ENCODE measurements at places on chromosomes 12 and 14.

GRCh38 chr12:106446419-106447092, 89.0 kb downstream of the POLR3B start:
- DNase-seq, result no peak

DNA sequence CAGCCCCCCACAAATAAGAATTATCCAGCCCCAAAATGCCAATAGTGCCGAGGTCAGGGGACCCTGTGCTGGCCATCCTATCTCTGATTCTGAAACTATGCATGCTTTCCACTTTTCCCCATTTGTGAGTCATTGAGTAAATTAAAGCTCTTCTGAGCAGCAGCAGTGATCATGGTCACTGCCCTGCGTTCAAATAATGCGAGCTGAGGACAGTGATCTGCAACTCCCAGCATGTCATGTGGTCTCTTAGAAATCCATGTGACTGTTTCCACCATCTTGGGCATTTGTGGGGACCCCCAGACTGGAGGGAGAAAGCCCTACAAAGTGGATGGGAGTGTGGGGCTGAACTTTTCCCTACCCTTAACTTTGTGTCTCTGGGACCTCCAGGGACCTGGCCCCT, 53.8 kb downstream of the C14orf132 start:
- DNase-seq, result no peak

DNA sequence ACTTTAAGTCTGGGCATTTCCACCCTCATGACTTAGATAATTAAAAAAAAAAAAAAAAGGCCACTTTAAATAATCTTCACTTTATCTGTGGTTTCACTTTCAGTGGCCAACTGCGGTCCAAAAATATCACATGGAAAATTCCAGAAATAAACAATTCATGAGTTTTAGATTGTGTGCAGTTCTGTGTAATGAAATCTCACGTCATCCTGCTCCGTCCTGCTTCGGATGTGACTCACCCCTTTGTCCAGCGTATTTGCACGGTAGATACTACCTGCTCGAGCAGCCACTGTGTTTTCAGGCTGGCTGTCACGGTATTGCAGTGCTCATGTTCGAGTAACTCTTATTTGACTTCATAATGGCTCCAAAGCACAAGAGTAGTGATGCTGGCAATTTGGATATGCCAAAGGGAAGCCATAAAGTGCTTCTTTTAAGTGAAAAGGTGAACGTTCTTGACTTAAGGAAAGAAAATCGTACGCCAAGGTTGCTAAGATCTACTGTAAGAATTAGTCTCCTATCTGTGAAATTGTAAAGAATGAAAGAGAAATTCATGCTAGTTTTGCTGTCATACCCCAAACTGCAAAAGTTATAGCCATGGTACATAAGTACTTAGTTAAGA, 2.4 kb downstream of the E2F7 start:
- no peak for DNase-seq

DNA sequence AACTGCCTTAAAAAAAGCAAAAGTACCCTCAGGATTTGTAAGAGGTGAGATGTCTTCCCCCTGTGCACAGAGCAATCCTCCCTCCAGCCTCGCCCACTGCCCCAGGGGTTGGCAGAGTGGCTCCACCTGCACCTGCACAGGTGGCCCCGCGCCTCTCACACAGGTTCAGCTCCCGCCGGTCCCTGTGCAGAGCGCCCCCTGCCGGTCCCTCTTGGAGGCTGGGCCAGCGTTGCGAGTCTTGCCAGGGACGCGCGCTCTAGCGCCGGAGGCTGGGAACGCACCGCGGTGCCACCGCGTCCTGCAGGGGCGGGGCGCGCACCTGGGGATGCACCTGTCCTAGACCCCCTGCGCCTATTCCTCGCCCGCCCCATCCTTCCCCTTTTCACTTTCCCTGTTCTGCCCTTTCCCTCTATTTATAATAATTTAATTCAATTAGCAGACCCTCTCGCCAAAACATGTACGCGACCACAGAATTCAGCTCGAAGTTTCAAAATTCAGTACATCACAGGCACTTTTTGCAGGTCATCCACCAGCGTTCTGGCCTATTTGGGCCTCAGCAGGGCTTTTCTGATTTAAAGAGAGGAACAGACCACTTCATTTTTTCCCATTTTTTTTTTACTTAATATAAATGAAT, 618.6 kb downstream of the AACS start:
- DNase-seq, result no peak

- DNase-seq, result no peak
These were observed 66.1 kb downstream of the ST8SIA1 start for GRCh38 chr12:22268406-22268805.

- no peak for DNase-seq
These were observed 115.9 kb downstream of the MED13L start for GRCh38 chr12:116161588-116161987.

GRCh38 chr12:17342381-17342961, 736.5 kb upstream of the LMO3 start:
- DNase-seq, result peak; percentile 73

- DNase-seq, result no peak
These were observed 602.9 kb upstream of the ATP2B1 start for GRCh38 chr12:90311561-90311960.

- DNase-seq, result no peak
These were observed 5.0 kb upstream of the HOXC9 start for GRCh38 chr12:53995002-53995377.

- peak; percentile 61 for DNase-seq
These were observed 143.7 kb upstream of the DCN start for GRCh38 chr12:91326058-91327027.

DNA sequence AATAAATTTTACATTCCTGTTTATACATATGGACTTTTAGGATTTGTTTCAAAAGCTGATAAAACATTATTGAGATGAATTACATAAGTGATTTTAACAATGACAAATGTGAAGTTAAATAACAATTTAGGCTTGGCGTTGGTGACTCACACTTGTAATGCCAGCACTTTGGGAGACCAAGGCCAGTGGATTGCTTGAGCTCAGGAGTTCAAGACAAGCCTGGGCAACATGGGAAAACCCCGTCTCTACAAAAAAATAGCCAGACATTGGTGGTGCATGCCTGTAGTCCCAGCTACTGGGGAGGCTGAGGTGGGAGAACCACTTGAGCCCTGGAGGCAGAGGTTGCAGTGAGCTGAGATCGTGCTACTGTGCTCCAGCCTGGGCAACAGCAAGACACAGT, 7.4 kb downstream of the ACOT2 start:
- no peak for DNase-seq

DNA sequence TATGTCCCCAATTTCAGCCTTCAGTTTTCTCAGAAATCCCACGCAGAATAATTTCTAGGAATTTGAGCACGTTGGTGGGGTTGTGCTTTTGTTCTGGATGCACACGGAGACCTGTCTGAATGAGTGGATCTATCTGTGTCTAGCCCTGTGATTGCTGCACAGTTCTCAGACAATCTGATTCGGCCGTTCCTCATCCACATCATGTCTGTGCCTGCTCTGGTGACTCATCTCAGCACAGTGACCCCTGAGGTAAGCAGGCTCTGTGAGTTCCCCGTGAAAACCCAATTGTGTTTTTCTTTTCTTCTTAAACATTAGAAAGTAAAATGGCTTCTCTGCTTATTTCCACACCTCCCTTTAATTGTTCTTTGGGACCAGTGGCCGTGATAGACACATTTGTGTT, 20.2 kb downstream of the UBE3B start:
- DNase-seq, result no peak

- no peak for DNase-seq
These were observed 47.7 kb upstream of the CMKLR1 start for GRCh38 chr12:108386709-108387360.

DNA sequence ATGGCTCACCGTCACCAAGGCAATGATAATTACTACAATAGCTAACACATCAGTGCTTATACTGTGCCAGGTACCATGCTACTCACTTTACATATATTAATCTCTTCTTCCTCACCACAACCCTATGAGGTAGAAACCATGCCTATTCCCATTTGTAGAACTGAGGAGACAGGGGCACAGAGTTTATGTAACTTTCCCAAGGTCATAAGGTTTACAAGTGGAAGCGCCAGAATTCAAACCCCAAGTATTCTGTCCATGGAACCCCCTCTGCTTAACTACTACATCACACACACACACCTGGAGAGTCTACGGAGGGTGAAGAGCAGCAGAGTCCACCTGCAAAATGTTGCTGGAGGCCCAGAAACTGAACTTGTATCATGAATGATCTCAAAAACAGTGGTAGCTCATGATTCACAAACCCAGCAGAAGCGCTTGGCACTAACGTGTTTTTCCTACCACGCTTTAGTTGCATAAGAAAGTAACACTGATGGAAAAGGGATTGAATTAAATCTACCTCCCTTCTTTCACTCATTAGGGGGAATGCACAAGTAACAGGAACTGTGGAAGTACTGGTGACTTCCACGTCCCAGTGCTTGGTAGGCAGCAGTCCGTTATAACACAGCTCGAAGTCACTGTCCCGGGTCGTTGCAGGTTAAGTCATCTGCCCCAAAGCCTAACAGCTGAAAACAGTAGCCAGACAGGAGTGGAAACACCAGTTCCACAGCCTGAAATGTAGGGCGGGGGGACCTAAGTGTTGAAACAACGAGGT, 2.0 kb downstream of the ITPR2 start:
- no peak for DNase-seq

DNA sequence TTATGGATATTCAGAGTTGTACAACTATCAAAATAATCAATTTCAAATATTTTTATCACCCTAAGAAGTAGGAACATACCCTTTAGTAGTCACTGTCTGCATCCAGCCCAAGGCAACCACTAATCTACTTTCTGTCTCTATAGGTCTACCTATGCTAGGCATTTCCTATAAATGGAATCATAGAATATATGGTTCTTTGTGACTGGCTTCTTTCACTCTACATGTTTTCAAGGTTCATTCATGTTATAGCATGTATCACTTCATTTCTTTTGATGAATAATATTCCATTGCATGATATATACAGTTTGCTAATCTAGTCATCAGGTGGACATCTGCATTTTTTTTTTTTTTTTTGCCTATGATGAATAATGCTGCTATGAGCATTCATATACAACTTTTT, 112.4 kb downstream of the PPP1R12A start:
- no peak for DNase-seq

- DNase-seq, result peak; percentile 71
These were observed 67.5 kb downstream of the DIP2B start for GRCh38 chr12:50572287-50572686.

- DNase-seq, result no peak
These were observed 827.9 kb downstream of the FLRT2 start for GRCh38 chr14:86357876-86358275.

- DNase-seq, result no peak
These were observed 28.1 kb upstream of the PRICKLE1 start for GRCh38 chr12:42617622-42618021.

DNA sequence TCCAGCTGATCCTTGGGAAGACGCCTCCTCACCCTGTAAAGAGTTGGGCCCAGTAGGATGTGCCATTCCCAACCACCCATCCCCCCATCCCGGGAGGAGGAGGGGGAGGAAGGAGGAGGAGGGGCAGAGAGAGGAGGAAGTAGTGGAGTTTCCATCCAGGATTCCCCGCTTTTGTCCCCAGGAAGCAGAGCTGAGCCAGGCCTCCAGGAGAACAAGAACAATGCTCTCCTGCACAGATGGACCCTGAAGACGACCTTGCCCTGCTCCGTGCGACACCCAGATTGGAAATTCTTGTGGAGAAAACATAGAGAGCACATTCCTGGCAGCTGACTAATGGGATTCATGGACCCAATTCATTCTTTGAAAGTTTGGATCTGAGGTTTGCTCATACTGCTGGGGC, 132.3 kb upstream of the CRY1 start:
- no peak for DNase-seq

GRCh38 chr14:104425763-104426646, 153.6 kb upstream of the C14orf180 start:
- no peak for DNase-seq

DNA sequence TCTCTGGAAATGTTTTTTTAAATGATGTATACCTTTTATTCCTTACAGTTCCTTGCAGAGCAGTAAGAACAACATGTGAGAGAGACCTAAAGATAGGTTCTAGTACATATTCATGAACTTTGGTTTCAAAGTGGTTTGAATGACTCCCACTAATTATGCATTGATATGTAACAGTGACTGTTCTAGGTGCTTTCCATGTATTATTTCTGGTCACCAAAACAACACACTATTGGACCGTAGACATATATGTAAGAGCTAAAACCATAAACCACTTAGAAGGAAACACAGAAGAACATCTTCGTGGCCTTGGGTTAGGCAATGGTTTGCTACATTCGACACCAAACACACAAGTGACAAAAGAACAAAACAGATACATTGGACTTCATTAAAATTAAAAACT, 37.9 kb downstream of the SOX5 start:
- no peak for DNase-seq

- DNase-seq, result peak; percentile 12
These were observed 35.1 kb downstream of the ST8SIA1 start for GRCh38 chr12:22299294-22299912.

GRCh38 chr12:42918443-42918842, 328.9 kb upstream of the PRICKLE1 start:
- no peak for DNase-seq

- DNase-seq, result no peak
These were observed 11.4 kb upstream of the SPSB2 start for GRCh38 chr12:6884539-6884938.

DNA sequence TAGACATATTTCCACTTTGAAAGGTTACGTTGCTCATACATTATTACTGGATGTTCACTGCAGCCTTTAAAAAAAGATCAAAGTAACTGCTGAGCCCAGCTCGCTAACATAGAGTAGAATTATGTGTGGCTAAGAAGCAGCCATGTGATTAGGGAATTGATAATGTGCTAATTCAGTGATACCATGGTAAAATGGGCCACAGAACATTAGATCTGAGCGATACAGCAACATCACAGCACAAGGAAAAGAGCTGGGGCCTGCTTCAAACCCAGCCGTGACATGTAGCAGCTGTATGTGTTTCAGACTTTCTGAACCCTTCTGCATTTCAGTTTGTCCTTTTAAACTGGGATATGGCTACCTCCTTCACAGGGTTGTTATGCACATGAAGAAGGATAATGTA, 92.3 kb upstream of the LMNTD1 start:
- DNase-seq, result no peak

- no peak for DNase-seq
These were observed 85.1 kb upstream of the CCDC198 start for GRCh38 chr14:57578801-57579200.

- DNase-seq, result no peak
These were observed 73.0 kb upstream of the ATF1 start for GRCh38 chr12:50690925-50691324.

GRCh38 chr14:103748534-103748857, 32.9 kb downstream of the ZFYVE21 start:
- no peak for DNase-seq

DNA sequence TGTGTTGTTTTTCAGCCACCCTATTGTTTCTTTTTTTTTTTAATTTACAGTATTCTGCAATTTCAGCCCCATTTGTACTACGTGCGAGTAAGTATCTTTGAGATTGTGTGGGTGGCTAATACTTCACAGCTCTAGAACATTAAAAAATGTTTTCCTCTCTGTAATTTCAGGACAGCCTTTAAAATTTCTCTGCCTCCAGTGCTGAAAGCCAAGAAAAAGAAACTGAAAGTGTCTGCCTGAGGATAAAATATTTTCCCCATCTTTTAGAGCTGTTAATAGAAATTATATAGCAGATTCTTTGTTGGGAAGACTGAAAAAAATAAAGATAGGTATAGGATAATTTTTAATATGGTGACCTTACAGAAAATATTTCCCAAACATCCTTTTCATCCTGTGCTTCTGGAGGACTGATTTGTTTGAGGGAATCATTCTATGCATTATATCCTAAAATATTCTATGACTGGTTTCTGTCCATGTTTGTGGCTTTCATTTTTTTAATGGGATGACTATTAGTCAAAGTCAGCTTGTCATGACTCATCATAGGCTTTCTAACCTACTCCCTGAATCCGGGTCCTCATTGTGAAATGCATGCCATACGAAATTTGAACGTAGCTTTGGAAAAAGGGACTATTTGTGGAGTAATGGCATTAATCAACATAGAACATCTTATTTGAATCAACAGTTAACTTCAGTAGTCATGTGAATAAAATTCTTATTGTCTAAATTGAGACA, 10.8 kb upstream of the TCTN2 start:
- peak; percentile 27 for DNase-seq
